ENCODE measurements at places on chromosomes 2 and 18. TPM values are rescaled to one million over a fixed set of nuclear protein-coding genes. Genes with fewer than 3 reads are reported as not detected.

Gene FSHR
- not detected for total RNA-seq

Gene SP140
- total RNA-seq: not detected

Gene SCN2A
- total RNA-seq: not detected

Gene RFTN2
- 6.5 TPM for total RNA-seq

Gene ASB18
- not detected for total RNA-seq

Gene KATNAL2
- 0.33 TPM for total RNA-seq

Gene QPCT
- 18.9 TPM for total RNA-seq

Gene NCKAP5
- 0.39 TPM for total RNA-seq

Gene OR6B2
- not detected for total RNA-seq

Gene ADAM23
- 15.3 TPM for total RNA-seq

Gene SERPINB11
- total RNA-seq: not detected

Gene SERPINB4
- total RNA-seq: not detected

Gene BOLL
- total RNA-seq: not detected

Gene VAMP5
- total RNA-seq: 60.0 TPM

Gene ICA1L
- total RNA-seq: 1.8 TPM

Gene MXD1
- total RNA-seq: 6.1 TPM

Gene SMYD1
- total RNA-seq: not detected

Gene PASK
- 5.5 TPM for total RNA-seq

Gene MEIS1
- 24.1 TPM for total RNA-seq

Gene COL5A2
- 188 TPM for total RNA-seq

Gene CD8B2
- not detected for total RNA-seq

Gene TET3
- 3.8 TPM for total RNA-seq

Gene CYBRD1
- total RNA-seq: 61.7 TPM

Gene MYOM1
- 0.11 TPM for total RNA-seq

Gene UPP2
- not detected for total RNA-seq

Gene FAM228A
- 0.14 TPM for total RNA-seq

Gene ABCG8
- total RNA-seq: not detected

Gene POTEC
- total RNA-seq: not detected

Gene MRPL30
- total RNA-seq: 44.5 TPM

Gene EGR4
- not detected for total RNA-seq

Gene DLX2
- total RNA-seq: not detected

Gene REEP1
- total RNA-seq: 0.26 TPM

Gene SERPINB7
- total RNA-seq: not detected

Gene ZAP70
- total RNA-seq: not detected

Gene PLA2R1
- 25.2 TPM for total RNA-seq

Gene SLC38A11
- total RNA-seq: not detected

Gene DPP10
- total RNA-seq: not detected

Gene CCDC85A
- 16.2 TPM for total RNA-seq

Gene PSMA8
- not detected for total RNA-seq

Gene ERBB4
- total RNA-seq: 0.07 TPM

Gene C2orf72
- total RNA-seq: not detected

Gene ZNF514
- total RNA-seq: 10.2 TPM

Gene PRKAG3
- not detected for total RNA-seq

Gene RFX8
- 1.3 TPM for total RNA-seq

Gene FEV
- not detected for total RNA-seq
